ENCODE measurements at places on chromosomes 11 and 22. TPM values are rescaled to one million over a fixed set of nuclear protein-coding genes. Genes with fewer than 3 reads are reported as not detected.
A peak's percentile ranks its signal among the peaks of the same experiment; 100 is the strongest.

The MIOX gene
- not detected for total RNA-seq

The C1QTNF5 gene
- 14.3 TPM for total RNA-seq

The TBCEL gene
- total RNA-seq: 7.5 TPM

The OR10A6 gene
- not detected for total RNA-seq

The SLC22A12 gene
- not detected for total RNA-seq

The MS4A4A gene
- total RNA-seq: 23.8 TPM

The SORL1 gene
- 140 TPM for total RNA-seq

The IFITM10 gene
- 0.68 TPM for total RNA-seq

The ARHGAP42 gene
- 33.3 TPM for total RNA-seq

The SLC16A8 gene
- not detected for total RNA-seq

The THOC5 gene
- 23.2 TPM for total RNA-seq

The ANKK1 gene
- 9.7 TPM for total RNA-seq

- no peak for DNase-seq
Observed at GRCh38 chr22:39175353-39176142, 23.1 kb upstream of the CBX7 start.

DNA sequence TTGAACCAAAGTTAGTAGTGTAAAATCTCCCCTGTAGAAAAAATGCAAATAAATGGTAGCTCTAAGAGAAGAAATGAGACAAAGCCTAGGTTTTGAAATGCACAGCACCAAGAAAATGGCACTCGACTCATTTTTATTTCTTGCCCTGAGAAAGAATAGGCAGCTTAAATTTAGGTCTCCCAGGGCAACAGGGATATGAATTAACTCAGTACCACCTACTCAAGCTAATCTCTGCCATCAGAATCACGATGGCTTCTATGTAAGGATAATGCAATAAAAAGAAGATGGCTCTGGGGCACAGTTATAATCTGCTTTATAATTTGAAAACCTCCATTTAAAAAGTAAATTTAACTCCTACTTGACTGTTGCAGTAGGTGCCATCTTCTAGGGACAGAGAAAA lies 1784.3 kb downstream of the LRRC4C start:
- DNase-seq: no peak

- DNase-seq: no peak
Observed at GRCh38 chr11:41935241-41935640, 475.8 kb upstream of the LRRC4C start.

- DNase-seq: no peak
Observed at GRCh38 chr11:77019976-77020595, 14.1 kb upstream of the B3GNT6 start.

- DNase-seq: peak; percentile 55
Observed at GRCh38 chr11:62601122-62601371, 618 bp downstream of the MTA2 start.

- no peak for DNase-seq
Observed at GRCh38 chr11:29352273-29352795, 664.5 kb downstream of the KCNA4 start.

DNA sequence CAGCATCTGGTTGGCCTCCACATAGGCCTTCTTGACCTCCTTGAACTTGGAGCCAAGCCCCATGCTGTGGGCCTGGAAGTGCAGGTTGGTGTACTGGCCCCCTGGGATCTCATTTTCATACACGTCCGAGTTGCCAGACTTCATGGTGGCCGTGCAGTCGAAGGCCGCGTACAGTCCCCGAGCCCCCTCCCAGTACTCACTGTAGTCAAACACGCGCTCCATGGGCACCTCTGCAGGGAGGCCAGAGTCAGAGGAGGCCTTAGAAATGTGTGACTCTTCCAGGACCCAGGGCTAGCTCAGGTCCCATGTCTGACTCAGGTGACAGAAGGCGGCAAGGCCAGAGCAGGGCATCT lies 6.7 kb upstream of the LRFN4 start:
- no peak for DNase-seq

GRCh38 chr11:64250415-64251015 lies 815 bp upstream of the PLCB3 start:
- no peak for DNase-seq

DNA sequence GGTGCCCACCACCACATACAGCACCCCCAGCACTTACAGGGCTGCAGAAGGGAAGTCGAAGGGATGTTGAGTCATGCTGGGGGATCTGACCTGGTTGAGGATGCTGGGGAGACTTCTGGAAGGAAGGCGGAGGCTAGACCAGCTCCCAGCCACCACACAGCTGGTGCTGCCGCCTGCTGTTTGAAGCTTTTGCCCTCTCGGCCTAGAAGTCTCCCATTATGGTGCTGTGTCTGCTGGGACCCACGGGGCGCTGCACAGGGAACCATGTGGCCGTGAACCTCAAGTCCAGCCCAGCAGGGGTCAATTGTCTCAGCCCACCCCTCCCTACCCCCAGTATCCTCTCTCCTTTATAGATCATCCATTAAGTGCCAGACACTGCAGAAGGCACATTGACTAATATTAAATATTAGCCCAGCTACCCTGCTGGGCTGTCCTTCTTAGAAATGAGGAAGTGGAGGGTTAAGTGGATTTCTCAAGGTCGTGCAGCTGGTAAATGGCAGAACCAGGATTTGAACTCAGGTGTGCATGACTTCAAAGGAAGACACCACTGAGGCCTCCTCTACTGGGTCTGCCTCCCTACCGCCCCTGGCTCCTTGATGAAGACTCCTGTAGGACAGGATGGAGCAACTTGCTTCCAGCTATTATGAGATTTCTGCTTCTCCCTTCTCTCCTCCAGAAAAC lies 49.7 kb downstream of the CYTH4 start:
- DNase-seq: no peak

GRCh38 chr11:61774411-61774810 lies 18.0 kb downstream of the TMEM258 start:
- no peak for DNase-seq

GRCh38 chr11:124276081-124276480 lies 19.9 kb downstream of the OR8G5 start:
- no peak for DNase-seq

DNA sequence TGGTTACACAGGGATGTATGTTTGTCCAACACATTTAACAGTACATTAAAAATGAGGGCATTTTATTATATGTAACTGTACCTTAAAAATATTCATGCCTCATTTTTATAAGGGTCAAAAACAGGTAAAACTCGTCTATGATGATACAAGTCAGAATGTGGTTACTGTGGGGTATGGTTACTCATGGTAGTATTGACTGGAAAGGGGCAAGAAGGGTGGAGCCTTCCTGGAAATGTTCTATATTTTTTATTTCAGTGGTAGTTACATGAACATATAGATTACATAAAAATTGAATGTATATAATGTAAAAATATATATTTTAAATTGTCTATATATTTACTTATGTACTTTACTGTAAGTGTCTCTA lies 99.8 kb downstream of the STIM1 start:
- DNase-seq: no peak

- DNase-seq: no peak
Observed at GRCh38 chr11:84292006-84292405, 1005.8 kb upstream of the CCDC90B start.

- DNase-seq: peak; percentile 40
Observed at GRCh38 chr11:128716661-128717210, 22.9 kb downstream of the FLI1 start.

DNA sequence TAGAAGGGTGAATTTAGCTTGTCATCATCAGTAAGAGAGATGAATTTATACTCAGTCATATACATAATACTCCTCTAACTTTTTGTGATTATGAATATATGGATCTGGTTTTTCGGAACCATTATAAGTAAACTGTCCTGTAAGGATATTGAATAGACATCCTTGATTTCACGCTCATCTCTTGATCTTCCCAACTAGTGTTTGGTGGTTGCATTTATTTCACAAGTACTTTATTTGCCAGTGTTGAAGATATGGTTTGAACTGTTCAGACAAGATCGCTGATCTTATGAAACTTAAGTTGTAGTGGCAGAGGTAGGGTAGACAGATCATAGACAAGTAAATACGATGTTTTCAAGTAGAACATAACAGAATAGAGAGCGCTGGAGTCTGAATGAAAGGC lies 3.0 kb downstream of the FBXO7 start:
- DNase-seq: no peak

DNA sequence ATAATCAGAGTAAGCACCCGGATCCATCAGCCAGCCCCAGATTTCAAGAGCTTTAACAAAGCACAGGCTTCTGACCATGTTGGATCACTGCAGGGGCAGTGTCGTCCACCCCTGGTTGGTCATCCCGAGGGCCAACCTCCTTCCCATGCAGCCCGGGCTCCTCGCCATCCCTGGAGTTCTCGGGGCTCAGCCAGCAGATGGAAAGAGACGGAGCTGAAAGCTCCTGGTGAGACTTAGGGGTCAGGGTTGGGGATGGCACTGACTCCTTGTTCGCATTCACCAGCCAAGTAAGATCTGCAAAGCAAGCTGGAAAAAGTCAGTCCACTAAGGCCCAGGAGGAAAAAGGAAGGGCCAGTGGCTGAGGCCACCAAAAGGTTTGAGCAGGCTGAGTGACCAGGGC lies 888.9 kb downstream of the BRD1 start:
- DNase-seq: peak; percentile 4

GRCh38 chr11:37511425-37511933 lies 913.4 kb upstream of the RAG2 start:
- no peak for DNase-seq

DNA sequence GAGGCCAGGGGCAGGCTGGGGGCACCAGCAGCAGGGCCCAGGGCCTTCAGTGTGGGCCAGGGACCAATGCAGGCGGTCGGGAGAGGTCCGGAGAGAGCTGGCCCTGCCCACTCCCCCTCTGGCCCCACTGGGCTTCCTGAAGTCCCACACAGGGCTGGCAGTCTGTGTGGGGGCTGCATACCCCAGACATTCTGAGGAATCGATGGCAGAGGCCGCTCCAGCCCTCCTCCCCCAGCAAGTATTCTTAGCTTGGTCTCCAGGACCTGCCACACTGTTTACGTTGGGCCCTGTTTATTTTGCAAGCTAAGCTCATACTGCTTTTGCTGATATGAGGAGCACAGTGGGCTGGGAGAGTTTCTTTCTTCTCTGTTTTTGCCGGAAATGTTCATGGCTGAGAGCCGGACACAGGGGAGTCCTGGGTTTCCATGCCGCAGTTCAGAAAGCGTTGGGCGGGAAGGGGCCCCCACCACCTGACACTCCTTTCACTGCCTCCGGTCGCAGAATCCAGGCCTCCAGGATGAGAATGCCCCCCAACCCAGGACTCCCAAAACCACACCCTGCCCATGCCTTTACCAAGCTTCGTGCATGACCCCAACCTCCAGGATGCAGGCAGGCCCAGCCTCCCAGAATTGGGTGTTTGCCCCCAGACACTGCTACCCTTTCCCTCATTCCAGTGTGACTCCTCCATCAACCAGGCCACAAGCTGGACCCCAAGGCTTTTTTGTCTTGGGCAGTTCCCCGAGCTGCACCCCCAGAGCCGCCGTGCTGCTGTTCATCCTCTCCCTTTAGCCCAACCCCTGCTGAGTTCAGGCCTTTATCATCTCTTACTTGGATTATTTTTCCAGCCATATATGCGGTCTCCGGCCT lies 81.8 kb upstream of the KCNQ1OT1 start:
- DNase-seq: peak; percentile 7

DNA sequence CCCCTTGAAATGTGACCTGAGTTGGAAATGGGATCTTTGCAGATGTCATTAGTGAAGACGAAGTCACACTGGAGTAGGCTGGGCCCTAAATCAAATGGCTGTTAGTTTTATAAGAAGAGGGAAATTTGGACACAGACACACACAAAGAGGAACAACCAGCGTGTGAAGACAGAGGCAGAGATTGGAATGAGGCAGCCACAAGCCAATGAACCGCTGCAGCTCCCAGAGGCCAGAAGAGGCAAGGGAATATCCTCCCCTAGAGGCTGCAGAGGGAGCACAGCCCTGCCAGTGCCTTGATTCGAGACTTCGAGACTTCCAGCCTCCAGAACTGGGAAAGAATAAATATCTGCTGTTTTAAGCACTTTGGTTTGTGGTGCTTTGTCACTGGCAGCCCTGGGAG lies 484.5 kb downstream of the MN1 start:
- DNase-seq: peak; percentile 25

GRCh38 chr11:97332271-97332670 lies 942.5 kb downstream of the JRKL start:
- no peak for DNase-seq

DNA sequence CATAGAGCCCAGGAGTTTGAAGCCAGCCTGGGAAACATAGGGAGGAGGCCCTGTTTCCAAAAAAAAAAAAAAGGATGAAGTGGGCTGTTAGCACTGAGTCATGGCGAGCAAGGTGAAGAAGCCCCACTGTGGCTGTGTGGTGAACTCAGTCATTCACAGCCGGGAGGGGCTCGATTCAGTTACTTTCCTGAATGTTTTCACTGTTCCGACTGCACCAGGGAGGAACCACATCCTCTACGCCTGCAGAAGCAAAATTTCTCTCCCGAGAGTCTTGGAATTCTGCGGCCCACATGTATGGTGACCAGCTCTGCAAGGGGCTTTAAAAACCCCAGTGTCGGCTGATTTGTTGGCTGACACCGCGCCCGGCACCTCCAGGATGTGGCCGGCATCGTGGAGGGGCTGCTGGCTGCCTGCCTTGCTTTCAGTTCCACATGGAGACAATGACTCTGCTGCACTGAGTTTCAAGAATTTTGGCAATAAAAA lies 27.8 kb upstream of the GRAMD4 start:
- DNase-seq: peak; percentile 71

DNA sequence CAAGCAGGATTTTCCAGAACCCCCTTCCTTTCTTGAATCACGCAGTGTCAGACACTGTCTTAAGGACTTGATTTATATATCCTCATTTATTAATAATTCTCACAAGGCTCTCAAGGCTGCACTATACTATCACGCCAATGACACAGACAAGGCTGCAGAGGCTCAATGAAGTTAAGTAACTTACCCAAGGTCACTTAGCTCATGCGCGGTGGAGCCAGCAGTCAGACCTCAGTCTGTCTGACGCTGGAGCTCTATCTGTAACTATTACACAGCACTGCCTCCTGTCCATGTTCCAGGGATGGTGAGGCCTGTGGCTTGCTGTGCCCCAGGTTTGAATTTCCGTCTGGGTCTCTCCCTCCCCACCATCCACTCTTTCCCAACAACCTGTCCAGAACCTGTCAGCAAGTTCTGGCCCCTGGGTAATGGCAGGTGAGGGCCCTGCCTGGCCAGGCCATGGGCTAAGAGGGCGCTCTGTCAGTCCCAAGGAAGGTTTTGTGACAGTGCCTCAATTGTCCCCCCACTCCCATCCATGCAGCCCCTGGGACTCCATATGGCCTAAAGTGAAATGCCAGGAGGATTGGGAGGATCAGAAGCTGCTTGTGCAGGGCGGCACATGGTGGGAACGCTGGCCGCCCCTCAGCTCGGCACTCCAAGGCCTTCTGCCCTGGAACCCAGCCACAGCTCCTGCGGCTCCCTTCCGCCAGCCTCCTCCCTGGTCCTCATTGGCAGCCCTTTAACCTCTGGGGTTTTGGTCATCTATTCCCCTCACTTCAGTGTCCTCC lies 8.6 kb downstream of the KCNC1 start:
- DNase-seq: no peak

DNA sequence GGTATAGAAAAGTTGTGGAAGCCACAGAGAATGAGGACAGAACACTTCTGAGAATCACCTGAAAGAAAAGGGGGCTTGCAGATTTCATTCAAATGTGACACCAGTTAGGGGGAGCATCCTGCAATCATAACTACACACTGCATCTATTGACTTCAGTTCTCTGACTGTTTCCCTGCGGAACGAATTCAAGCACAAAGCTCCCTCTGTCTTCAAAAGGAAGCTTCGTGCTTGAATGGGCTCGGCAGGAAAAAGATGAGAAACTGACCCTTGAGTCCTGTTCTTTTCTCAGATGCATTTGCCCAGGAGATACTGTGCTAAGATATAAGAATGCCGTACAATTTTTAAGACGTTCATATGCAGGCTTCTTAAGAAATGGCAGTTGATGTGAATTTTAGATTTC lies 2000.4 kb upstream of the RAG2 start:
- no peak for DNase-seq

Data from transverse colon (tissue), 4 donors.